ENCODE measurements at places on chromosomes 1 and 21.
A peak's percentile ranks its signal among the peaks of the same experiment; 100 is the strongest.

DNA sequence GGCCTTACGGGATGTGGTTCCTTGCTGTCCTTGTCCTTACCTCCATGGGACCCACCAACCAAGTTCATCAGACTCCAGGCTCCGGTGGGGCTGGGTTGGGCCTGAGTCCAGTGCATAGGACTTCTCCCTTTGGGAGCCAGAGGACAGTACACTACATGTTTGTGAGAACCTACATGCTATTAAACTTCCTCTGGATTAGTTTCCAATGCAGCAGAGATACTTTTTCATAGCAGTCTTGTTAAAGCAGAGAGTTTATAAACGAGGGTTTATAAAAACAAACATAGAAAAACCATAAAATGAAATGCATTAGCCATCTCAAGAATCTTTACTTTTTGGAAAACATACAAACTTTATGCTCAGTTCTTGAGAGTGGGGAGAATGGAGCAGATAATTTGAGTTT, 33.4 kb downstream of the INKA2 start:
- no peak for DNase-seq

DNA sequence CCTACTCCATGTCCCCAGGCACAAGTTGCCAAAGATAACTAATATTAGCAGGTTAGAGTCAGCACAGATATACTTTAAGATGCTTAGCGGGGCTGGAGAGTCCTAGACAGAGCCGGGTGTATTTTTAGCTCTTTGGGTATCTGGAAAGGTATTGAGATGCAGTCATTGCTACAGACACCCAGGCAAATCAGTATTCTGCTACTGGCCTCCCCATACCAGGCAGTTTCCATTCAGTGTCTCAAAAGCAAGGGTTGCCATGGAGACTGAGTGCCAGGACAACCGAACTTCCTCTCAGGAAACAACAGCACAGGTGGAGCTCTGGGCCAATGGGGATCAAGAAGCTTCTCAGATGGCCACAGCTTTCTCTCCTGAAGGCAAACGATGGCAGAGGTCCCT, 45.3 kb downstream of the KCNC4 start:
- no peak for DNase-seq

DNA sequence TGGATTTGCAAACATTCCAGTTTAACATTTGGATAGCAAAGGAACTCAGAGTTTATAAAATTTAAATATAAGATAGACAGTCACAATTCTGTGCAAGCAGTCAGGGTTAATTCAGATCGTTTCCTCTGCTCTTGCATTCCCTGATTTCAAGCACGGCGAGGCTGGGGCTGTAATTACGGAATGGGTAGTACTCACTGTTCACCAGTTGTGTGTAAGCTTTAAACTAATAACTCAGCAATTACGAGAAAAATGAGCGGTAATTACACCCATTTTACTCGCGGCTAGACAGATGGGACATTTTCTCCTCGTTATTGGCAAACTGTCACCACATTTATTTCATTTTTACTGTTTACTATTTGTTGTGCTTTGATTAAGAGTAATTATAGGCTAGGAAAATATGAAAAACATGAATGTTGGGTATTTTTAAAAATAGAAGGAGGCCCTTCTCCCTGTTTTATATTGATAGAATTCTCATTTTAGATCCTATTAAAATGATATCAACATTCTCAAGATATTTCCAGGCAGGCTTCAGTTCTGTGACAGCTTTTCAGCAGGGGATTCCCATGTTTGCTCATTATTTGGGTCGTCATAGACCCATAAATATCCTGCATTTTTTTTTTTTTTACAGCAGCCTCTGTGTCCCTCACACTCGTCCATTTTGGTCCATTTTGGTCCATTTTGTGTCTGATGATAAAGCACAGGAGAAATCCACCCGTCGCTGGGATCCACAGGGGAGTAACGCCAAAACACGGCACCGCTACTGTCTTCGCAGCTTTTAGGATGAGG, 208.3 kb downstream of the DSCAM start:
- DNase-seq: no peak

- no peak for DNase-seq
Measured at GRCh38 chr1:103160281-103160680, 52.0 kb upstream of the COL11A1 start.

GRCh38 chr1:180343921-180344769, 114.1 kb downstream of the LHX4 start:
- DNase-seq: no peak

- no peak for DNase-seq
Measured at GRCh38 chr21:44601596-44602462, 1.4 kb downstream of the KRTAP10-7 start.

GRCh38 chr1:111538343-111539025, 35.1 kb upstream of the ADORA3 start:
- DNase-seq: no peak

DNA sequence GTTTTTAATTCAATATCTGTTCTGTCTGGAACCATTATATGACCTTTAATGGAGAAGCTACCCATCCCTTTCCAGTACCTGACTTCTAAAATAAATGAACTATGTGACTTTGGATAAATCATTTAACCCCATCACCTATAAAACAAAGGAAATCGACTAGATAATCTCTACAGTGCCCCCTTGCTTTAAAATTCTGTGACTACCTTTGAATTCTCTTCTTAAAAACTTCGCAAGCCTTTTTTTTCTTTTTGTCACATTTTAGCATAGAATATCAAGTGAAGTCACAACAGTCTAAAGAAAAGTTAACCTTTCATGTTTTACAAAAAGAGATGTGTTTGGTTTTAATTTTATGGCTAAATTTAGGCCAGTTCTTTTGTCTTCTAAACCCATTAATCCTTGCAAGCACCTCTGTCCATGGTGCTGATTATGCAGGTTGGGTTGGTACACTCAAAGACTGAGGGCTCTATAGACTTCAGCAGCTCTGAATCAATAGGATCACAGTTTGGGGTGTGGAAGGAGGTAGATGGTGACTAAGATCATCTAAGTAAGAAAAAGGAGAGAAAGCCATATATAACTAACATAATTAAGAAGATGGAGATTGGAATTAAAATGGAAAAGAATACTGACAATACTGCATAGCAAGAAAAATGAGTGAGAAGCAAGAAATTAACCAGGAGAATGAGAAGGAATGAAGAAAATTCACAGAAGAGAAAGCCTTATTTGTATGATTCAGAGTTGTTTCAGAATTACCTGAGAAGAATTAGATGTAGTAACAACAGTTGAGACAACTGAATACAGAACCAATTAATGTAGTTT, 59.2 kb downstream of the TBX15 start:
- peak; percentile 41 for DNase-seq
